ENCODE measurements at places on chromosomes 7 and 10.

GRCh38 chr10:26220901-26221300 lies 4.3 kb downstream of the GAD2 start:
- no peak for DNase-seq

GRCh38 chr10:30742471-30742870 lies 112.9 kb upstream of the LYZL2 start:
- no peak for DNase-seq

GRCh38 chr10:104254493-104255310 lies at the start of gene GSTO1:
TSS of gene GSTO1 (plus strand) at chr10:104254892. CDS start at chr10:104254929, 37 bp downstream.
- DNase-seq = peak; percentile 62

- DNase-seq = no peak
Measured at GRCh38 chr7:129412501-129412900, 21.7 kb upstream of the STRIP2 start.

DNA sequence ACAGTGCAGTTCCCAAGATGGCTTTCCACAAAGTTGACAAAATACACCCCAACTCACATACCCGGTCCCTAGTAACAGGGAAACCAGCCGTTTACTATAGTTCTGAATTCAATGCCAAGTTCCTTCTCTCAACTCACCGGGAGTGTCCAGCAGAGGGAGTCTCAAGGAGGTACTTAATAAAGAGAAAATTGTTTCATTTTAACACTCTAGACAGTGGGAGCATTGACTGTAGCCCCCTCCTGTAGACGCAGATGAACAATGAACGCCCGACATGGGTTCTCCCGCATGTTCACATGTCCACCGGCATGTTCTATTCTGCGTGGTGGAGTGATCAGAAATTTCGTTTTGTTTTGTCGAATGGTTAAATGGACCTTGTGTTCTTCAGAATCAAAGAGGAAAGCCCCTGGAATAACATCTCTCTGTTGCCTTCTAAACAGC lies 1.9 kb downstream of the HIPK2 start:
- peak; percentile 60 for DNase-seq

- DNase-seq = no peak
Measured at GRCh38 chr7:33918438-33919143, 13.3 kb downstream of the BMPER start.

DNA sequence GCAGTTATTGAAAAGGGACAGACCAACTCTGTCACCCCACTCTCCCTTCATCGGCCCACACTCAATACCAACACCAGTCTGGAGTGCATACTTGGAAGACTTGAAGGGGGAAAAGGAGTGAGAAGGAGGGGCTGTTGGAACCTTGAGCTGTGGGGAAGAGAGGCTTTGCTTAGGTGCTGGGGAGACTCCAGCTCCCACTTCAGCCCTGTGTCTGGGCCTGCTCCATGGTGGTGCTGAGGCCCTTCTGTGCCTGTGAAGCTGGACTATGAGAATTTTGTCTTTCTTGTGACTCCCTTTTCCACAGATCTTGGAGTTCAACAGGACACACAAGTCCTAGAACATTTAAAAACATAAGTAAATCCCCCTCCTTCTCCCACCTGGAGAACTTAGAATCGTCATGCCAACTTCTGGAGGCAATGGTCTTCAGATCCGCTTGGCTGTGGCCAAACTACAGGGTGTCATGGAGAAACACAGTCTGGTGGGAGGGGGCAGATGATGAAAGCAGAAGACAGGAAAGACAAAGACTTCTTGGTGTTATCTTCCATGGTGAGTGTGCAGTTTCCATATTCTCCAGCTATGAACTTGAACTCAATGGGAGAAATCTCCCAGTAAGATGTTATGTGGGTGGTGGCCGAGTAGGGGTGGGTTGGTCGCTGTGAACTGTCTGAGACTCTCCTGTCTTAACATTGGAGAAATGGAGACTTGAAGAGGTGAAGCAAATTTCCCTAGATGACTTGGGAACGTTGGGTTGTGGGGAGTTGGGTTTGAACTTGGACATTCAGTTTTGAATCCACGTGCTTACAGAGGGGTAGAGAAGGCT lies 18.4 kb upstream of the GIMAP8 start:
- DNase-seq = no peak

GRCh38 chr10:74061104-74061503 lies 63.2 kb downstream of the VCL start:
- no peak for DNase-seq

- DNase-seq = no peak
Measured at GRCh38 chr10:47090903-47091302, 179.7 kb downstream of the PTPN20 start.

GRCh38 chr7:133315332-133316040 lies 62.6 kb downstream of the EXOC4 start:
- DNase-seq = peak; percentile 75

GRCh38 chr10:128062331-128062880 lies 63.8 kb downstream of the MKI67 start:
- no peak for DNase-seq

- no peak for DNase-seq
Measured at GRCh38 chr7:117597755-117598154, 117.9 kb downstream of the CFTR start.

- peak; percentile 38 for DNase-seq
Measured at GRCh38 chr7:116948934-116949333, 4.4 kb upstream of the ST7 start.

- peak; percentile 19 for DNase-seq
Measured at GRCh38 chr7:118104812-118105441, 79.0 kb upstream of the LSM8 start.

GRCh38 chr10:110576220-110576619 lies 8.7 kb downstream of the SMC3 start:
- DNase-seq = peak; percentile 66

DNA sequence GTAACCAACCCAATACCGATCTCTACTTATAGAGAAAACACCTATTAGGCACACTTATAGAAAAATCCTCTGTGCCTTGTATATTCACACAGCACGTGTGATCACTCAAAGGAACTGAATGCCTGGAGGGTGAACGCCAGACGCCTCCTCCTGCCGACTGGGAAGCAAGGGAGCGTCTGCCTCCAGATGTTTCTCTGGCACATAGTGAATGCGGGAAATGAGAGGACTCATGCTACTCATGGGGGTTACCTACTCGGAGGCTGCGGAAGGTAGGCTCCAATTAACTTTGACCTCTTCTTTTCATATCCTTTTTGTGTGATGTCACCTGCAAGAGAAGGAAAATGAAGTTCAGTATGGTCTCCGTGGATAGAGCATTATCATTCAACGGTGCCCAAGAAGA lies 203.3 kb downstream of the DIP2C start:
- no peak for DNase-seq

DNA sequence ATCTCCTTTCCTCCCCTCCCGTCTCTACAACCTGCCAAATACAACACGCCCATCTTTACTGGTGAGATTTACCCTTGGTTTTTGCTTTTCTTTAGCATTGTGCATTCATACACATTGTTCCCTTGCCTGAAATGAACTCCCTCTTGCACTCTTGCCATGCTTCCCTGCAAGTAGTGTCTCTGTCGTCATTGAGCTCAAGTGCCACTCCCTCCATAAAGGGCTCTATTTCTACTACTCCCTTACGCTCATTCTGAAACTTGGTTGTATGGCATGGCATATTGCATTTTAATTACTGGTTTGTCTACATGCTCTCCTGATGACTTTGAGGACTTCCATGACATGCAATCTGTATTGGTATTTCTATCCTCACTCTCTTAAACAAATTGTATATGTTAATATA lies 242.7 kb downstream of the THSD7A start:
- DNase-seq = no peak

- DNase-seq = no peak
Measured at GRCh38 chr10:5783300-5783699, 29.9 kb downstream of the GDI2 start.

GRCh38 chr7:82384779-82385178 lies 58.8 kb downstream of the CACNA2D1 start:
- no peak for DNase-seq

DNA sequence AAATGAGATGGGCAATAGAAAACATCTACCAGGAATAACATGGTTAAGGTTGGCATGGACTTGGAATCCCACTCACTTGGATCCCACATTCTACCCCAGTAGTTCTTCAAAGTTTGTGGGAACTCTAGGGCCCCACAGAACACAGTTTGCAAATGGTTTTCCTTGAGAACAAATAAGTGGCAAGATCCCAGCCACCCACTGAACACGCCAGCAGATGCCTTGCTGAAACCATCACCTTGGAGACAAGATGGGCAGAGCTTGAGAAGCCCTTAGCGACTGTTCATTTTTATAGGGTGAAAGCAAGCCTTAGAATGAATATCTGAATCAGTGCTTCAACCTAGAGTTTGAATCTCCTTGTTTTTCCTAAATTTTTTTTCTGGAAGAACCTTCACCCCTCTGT lies 349.1 kb downstream of the RPS24 start:
- DNase-seq = no peak

DNA sequence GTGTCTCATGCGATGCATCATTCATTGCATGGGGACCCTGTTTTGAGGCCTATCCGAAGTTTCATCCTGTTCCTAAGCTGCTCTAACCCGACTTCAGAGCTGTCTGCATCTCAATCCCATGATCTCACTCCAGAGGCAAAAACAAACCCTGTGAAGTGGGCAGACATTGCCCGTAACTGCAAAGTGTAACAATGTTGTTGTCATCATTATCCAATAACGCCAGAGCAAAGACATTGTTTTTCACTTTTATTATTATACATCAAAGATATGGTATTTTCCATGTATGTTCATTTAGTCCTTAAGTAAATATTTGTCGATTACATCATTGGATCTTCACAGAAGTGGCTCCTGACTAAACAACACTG lies 246.7 kb downstream of the KLF6 start:
- DNase-seq = peak; percentile 34

DNA sequence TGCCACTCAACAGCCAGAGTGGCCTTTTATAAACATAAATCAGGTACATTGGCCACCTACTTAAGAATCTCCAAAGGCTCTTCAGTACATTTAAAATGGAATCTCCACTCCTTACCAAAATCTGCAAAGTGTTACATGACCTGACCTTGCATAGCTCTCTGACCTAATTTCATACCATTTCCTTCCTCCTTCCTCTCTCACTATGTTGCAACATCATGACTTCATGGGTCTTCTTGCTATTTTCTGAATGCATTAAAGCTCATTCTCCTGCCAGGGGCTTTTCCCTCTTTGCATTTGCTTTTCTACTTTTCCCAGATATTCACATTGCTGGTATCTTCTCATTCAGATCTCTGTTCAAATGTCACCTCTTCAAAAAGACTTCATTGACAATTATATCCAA lies 22.1 kb upstream of the PPP1R17 start:
- DNase-seq = no peak

DNA sequence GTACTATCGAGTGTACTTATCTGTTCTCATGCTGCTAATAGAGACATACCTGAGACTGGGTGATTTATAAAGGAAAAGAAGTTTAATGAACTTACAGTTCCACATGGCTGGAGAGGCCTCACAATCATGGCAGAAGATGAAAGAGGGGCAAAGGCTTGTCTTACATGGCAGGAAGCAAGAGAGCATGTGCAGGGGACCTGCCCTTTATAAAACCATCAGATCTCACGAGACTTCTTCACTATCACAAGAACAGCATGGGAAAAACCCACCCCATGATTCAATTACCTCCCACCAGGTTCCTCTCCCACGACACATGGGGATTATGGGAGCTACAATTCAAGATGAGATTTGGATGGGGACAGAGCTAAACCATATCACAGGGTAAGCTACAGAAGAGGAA lies 4.5 kb downstream of the NDUFA5 start:
- no peak for DNase-seq

GRCh38 chr7:130345136-130345535 lies 520 bp downstream of the CPA5 start:
- DNase-seq = no peak

GRCh38 chr10:62384447-62385081 lies 10.4 kb downstream of the ZNF365 start:
- DNase-seq = peak; percentile 55

- DNase-seq = no peak
Measured at GRCh38 chr7:6268907-6269306, 3.5 kb downstream of the CYTH3 start.

DNA sequence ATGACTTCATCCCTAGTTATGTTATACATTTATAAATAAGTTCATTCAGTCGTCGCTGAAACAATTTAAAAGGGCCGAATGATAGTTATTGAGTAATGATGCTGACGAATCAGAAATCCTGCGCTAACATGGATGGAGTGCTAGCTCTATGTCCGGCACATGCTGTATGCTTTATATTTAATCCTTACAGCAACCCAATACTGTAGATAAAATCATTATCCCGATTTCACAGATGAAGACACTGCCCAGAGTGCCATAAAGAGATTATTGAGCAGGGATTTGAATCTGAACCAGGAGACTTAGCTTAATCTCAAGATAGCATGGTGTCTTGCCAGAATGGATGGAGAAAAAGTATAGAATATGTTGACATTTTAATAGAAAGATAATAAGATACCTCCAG lies 1.1 kb upstream of the ICA1 start:
- no peak for DNase-seq

DNA sequence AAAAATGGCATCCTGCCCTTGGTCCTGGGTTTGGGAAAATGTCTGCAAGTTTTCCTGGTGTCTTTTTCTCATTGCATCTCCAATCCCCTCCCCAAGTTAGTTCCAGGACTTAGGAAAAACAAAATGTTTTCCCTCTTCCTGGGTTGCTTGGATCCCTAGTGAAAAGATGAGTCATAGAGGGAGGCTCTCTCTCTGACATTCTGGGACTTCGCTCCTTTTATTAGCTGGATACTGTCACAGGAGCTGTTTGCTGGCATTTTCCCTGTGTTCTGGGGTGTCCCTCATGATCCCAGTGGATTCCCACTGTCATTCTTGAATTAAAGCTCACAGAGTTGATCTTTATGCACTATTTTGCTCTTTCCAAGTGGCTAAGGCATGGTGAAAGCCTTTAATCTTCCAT lies 316.4 kb upstream of the MBL2 start:
- no peak for DNase-seq

GRCh38 chr7:128427289-128427891 lies 17.6 kb upstream of the IMPDH1 start:
- peak; percentile 25 for DNase-seq

- no peak for DNase-seq
Measured at GRCh38 chr7:4709187-4709586, 27.1 kb downstream of the FOXK1 start.

- DNase-seq = no peak
Measured at GRCh38 chr7:47553309-47553708, 28.6 kb downstream of the TNS3 start.

DNA sequence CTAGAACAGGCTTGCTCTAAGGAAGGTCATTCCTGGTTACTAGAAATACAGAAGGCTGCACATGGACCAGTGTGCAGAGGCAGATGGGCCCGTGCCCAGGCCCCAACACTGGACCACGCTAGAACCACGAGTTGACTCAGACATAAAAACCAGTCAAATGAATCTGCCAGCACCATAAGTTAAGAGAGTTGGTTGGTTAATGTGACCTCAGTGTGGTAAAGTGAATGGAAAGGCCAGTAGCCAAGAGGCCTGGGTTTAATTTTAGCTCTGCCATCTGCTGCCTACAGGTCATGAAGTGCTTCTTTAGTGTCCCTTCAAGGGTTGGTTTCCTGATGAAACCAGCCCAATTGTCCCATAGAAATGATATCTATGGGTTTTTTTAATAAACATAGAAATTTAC lies 329.6 kb upstream of the NRP1 start:
- no peak for DNase-seq

- DNase-seq = no peak
Measured at GRCh38 chr10:101047268-101047667, 14.5 kb upstream of the KAZALD1 start.

GRCh38 chr10:92753865-92754264 lies 64.1 kb downstream of the HHEX start:
- DNase-seq = no peak

GRCh38 chr7:129908181-129908580 lies 44.6 kb downstream of the UBE2H start:
- DNase-seq = peak; percentile 79
